Osteocyte (in vitro differentiated cells): ENCODE measurements at places on chromosomes 2 and 18. TPM values are rescaled to one million over a fixed set of nuclear protein-coding genes. Genes with fewer than 3 reads are reported as not detected.

GRCh38 chr2:108978709-108979111 lies 10.3 kb downstream of the EDAR start:
- peaks cover 5% of the 10 kb centered on the region for H3K36me3 ChIP-seq
- H3K27me3 ChIP-seq, result peaks cover 57% of the 10 kb centered on the region
- H3K4me3 ChIP-seq, result no peak overlapping the region
- peaks cover 9% of the 10 kb centered on the region for H3K4me1 ChIP-seq
- no peak overlapping the region for H3K27ac ChIP-seq
- no peak for DNase-seq

- no peak overlapping the region for H3K27ac ChIP-seq
- DNase-seq, result no peak
- H3K4me3 ChIP-seq, result no peak overlapping the region
- H3K27me3 ChIP-seq, result peaks cover 18% of the 10 kb centered on the region
- no peaks in the 10 kb centered on the region for H3K36me3 ChIP-seq
- H3K4me1 ChIP-seq, result no peaks in the 10 kb centered on the region
These were observed 104.1 kb upstream of the GATA6 start for GRCh38 chr18:22065311-22065710.

- peaks cover 17% of the 10 kb centered on the region for H3K36me3 ChIP-seq
- no peaks in the 10 kb centered on the region for H3K4me1 ChIP-seq
- no peak for DNase-seq
- H3K4me3 ChIP-seq, result no peak overlapping the region
- no peaks in the 10 kb centered on the region for H3K27me3 ChIP-seq
These were observed 147.9 kb upstream of the MYO3B start for GRCh38 chr2:170030040-170030439.

GRCh38 chr18:35247412-35248249 lies 6.8 kb downstream of the ZNF397 start:
- no peak for DNase-seq
- no peak overlapping the region for H3K27ac ChIP-seq
- H3K4me1 ChIP-seq, result no peaks in the 10 kb centered on the region
- no peaks in the 10 kb centered on the region for H3K27me3 ChIP-seq
- peaks cover 89% of the 10 kb centered on the region for H3K36me3 ChIP-seq

DNA sequence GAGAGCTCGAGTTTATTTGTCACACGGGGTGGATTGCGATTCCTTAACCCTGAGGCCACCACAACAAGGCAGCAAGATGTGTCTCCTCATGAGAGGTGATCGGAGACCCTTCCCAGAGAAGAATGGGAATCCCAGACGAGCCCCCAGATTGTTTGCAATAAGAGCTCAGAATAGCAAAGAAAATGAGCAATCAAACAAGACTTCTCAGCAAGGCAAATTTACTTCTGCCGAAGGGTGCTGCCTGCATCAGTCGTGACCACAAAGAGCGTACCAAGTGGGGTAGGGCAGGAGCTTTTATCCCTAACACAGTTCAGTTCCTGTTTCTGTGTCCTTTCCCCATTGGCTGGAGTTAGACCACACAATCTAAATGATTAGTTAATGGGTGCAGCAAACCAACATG lies 237.5 kb upstream of the SYT4 start:
- no peaks in the 10 kb centered on the region for H3K36me3 ChIP-seq
- H3K27ac ChIP-seq, result no peak overlapping the region
- no peak overlapping the region for H3K4me3 ChIP-seq
- H3K4me1 ChIP-seq, result no peaks in the 10 kb centered on the region

GRCh38 chr2:181574321-181574720 lies 82.6 kb downstream of the CERKL start:
- no peak overlapping the region for H3K4me3 ChIP-seq
- no peaks in the 10 kb centered on the region for H3K4me1 ChIP-seq
- DNase-seq, result no peak
- H3K27ac ChIP-seq, result no peak overlapping the region
- peaks cover 6% of the 10 kb centered on the region for H3K27me3 ChIP-seq
- H3K36me3 ChIP-seq, result no peaks in the 10 kb centered on the region

DNA sequence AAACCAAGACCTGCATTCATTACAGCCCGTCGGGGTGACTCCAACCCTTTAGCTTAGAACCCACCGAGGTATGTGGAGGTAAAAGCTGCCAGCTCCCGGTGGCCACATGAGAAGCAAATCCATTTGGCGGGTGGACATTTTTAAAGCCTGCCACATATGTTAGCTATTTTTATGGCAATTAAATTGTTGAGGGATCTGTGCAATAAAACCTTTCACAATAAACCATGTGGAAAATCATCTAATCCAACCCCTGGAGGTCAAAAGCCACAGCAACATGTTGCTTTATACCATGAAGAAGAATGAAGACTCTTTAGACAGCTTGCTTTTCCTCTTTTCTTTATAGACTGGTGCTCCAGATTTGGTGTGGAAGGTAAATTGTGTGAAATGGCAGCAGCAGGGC lies 176.3 kb downstream of the AGPS start:
- H3K4me3 ChIP-seq, result no peak overlapping the region
- H3K27me3 ChIP-seq, result peaks cover 9% of the 10 kb centered on the region
- no peaks in the 10 kb centered on the region for H3K36me3 ChIP-seq
- DNase-seq, result no peak
- H3K4me1 ChIP-seq, result no peaks in the 10 kb centered on the region

DNA sequence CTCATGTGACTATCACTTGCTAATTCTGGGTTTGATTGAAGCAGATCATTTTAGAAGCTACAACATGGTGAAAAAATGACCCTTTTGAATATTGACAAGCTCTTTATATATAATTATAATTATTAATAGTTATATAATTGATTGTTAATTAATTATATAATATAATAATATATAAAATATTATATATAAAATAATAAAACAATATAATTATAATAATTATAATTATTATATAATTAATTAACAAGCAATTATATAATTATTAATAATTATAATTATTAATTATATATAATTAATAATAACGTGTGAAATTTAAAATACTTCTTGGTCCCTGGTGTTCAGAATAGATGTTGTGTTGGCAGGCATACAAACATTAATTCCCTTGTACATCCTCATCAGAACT lies 404.1 kb upstream of the CDH19 start:
- H3K27me3 ChIP-seq, result peaks cover 11% of the 10 kb centered on the region
- H3K4me3 ChIP-seq, result no peak overlapping the region
- DNase-seq, result no peak

MAP3K20 gene
- 56.4 and 57.4 TPM in 2 replicates for total RNA-seq

EFR3B gene
- 1.0 and 1.3 TPM in 2 replicates for total RNA-seq

IL1RN gene
- total RNA-seq, result not detected in 2 replicates
